ENCODE measurements at places on chromosomes 5 and 9. TPM values are rescaled to one million over a fixed set of nuclear protein-coding genes. Genes with fewer than 3 reads are reported as not detected.

DNA sequence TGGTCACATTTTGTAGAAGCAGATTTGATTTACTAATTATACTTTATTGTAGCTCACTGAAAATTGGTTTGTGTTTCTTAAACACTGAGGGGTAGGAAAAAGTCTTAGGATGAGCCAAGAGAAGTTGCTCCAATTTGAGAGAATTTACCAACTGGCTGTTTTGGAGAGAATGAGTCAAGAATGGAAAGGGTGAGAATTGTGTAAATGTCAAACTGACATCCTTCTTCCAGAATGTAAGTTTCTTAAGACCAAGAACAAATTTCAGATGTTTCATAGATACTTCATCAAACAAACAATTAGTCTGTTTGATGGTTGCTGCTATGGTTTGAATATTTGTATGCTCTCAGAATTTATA, 106.2 kb upstream of the TXNDC8 start:
- DNase-seq = no peak

DNA sequence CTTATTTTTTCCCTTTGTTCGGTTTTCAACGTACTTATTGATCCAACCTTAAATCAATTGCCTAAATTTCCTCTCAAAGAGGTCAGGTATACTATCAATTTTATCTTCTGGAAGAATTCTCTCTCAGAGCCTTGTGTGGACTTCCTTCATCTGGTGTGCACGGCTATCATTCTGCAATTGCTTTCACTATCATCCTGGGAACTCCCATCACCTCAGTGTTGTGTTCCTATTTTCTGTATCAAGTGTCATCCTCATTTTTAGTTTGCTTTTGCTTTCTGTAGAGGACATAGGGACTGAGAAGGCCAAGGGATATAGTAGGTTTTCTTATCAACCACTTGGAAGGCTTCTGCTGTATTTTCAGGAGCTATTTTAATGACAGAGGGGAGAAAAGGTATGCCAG, 11.3 kb downstream of the STOM start:
- DNase-seq = no peak

DNA sequence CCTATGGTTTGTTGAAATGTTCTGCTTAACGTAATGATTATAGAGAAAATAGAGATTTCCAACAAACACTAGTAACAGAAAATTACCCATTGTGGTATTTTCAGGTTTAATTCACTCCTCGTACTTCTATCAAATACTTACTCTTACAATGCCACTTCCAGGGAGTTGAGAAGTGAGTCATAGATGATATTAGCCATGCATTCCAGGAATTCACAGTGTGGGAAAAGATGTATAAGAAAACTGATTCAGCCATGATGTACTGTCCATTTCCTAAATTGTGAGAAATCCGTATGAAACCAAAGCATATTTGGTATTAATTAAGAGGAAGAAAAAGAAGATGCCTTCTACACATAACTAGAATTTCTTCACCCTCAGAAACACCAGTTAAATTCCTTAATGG, 1854.6 kb upstream of the WWC1 start:
- peak; percentile 5 for DNase-seq

Gene GHR
- 13.4 TPM for total RNA-seq

Gene PCDHA3
- total RNA-seq = 0.10 TPM

DNA sequence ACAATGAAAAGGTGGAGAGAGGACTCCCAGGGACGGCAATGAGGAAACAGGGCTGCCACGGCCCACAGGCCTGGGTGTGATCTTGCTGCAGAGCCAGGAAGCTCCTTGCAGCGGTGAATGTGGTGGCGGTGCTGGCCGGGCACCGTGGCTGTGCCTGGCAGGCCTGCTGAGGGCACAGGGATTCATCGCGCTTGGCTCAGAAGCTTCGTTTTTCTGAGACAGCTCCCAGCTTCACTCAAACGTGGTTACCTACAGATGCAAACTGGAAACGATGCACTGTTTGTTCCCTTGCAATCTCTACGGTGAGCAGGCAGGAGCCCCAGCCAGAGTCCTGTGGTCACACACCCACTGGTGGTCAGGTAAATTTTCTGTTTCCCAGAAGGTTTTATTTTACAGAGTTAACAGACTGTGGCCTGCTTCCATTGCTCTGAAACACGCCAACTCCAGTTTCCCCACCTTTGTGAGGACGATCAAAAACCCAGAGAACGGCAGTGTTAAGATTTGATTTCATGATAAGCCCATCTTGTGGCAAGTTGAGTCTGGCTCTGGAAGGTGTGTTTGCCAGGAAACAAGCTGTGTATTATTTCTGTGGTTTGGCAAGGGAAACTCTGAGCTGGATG, 183.9 kb downstream of the AUH start:
- DNase-seq = no peak

GRCh38 chr9:136391737-136392537, 8.0 kb downstream of the SNAPC4 start:
- no peak for DNase-seq

DNA sequence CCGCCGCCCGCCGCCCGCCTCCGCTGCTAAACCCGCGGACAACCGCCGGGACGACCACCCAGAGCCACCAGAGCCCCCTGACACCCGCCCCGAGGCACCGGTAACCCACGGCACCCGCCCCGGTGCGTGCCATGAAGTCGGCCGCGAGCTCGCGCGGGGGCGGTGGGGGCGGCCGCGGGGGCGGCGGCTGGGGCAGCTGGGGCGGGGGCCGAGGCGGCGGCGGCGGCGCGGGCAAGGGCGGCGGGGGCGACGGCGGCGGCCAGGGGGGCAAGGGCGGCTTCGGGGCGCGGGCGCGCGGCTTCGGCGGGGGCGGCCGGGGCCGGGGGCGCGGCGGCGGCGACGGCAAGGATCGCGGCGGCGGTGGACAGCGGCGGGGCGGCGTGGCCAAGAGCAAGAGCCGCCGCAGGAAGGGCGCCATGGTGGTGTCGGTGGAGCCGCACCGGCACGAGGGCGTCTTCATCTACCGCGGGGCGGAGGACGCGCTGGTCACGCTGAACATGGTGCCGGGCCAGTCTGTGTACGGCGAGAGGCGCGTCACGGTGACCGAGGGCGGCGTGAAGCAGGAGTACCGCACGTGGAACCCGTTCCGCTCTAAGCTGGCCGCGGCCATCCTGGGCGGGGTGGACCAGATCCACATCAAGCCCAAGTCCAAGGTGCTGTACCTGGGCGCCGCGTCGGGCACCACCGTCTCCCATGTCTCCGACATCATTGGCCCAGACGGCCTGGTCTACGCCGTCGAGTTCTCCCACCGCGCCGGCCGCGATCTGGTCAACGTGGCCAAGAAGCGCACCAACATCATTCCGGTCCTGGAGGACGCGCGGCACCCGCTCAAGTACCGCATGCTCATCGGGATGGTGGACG, 499 bp downstream of the FBLL1 start:
- DNase-seq = peak; percentile 10

GRCh38 chr9:11128156-11128555, 515.4 kb upstream of the PTPRD start:
- no peak for DNase-seq

- no peak for DNase-seq
Measured at GRCh38 chr5:32586276-32586599, 881 bp downstream of the SUB1 start.

- peak; percentile 50 for DNase-seq
Measured at GRCh38 chr5:34998058-34998789, 49.5 kb downstream of the AGXT2 start.

Gene PTCH1
- 19.7 TPM for total RNA-seq

Gene IL4
- total RNA-seq = not detected

DNA sequence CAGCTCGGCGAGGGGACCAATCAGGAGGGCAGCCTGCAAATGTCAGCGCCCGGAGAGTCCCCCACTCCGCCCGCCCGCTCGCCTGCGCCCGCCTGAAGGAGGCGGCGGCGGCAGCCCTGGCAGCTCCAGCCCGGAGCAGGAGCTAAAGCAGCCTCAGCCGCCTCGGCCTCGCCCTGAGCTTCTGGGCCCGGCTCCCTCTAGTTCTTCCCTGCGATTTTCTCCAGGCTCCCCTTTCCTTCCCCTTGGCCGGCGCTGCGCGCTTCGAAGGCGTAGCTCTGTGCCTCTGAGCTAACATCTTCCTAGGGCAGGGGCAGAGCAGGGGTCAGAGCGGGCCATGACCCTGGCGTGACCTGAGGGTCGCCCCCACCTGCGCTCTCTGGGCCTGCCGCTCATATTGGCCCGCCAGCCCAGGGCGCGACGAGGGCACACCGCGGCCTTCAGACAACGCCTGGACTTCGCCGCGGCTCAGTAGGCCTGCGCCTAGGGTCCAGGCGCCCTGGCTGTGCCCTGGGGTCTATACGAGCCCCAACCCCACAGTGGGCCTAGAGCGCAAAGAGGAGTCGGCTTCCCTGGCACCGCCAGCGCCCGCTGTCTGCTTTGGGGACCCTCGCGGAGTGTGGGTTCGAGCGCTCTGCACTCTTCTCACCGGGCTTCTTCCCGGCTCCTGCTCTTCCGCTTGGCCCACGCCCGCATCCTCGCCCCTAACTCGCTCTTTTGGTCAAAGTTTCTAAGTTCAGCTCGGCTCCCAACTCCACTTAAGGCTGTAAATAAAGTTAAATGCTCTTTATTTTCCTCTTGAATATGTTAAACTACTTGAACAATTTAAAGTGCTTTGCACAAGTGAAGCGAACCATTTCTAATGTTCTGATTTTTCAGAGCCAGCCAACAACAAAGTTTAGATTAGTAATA, 504 bp upstream of the OTP start:
- DNase-seq = peak; percentile 48

Gene FAM219A
- 8.4 TPM for total RNA-seq

Gene WDR38
- not detected for total RNA-seq

DNA sequence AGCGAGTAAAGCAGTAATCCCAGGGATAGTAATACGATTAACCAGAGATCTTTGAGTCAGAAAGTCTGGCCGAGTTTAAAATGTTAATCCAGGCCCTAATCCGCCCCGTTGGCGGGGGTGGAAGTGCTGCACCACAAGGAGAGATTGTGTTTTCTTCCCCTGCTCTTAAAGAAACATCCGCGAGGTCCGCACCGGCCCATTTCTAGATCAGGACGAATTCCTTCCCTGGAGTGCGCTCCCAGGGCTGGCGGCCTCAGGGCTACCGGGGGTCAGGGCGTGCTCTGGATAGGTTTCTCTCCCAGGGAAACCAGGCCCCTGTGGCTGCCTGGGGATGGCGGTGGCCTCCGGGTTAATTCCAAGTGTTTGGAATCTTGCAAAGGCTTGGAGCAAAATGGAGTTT, 9.3 kb upstream of the NEUROG1 start:
- DNase-seq = no peak

GRCh38 chr9:89388084-89388867, 70.0 kb downstream of the SECISBP2 start:
- peak; percentile 13 for DNase-seq

GRCh38 chr5:124671193-124671592, 75.2 kb downstream of the ZNF608 start:
- DNase-seq = no peak

- no peak for DNase-seq
Measured at GRCh38 chr9:12801187-12801586, 26.4 kb downstream of the LURAP1L start.

DNA sequence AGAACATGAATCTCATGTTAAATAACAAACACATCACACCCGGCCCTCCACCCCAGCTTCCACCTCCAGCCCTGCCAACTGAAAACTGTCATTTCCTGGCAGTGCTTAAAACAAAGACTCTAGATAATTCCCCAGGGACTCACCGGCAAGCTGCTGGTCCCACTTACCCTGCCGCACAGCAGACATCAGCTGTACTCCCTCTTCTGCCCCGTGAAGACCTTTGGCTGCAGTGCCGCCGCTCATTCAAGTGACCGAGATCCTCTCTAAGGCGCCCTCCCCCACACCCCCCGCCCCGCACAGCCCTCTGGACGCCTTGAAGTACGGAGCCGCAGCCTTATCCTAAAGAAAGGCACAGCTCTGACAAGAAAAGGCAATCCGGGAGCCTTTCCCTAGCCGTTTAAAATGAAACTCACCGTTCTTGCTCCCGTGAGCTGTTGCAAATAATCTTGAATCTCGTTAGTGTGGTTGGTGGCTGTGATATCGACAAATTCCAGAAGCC, 434 bp downstream of the GLRX start:
- peak; percentile 72 for DNase-seq

Gene ABO
- total RNA-seq = 1.4 TPM

- peak; percentile 36 for DNase-seq
Measured at GRCh38 chr9:115211413-115212124, 93.6 kb upstream of the TNC start.

Gene FAM221B
- not detected for total RNA-seq

DNA sequence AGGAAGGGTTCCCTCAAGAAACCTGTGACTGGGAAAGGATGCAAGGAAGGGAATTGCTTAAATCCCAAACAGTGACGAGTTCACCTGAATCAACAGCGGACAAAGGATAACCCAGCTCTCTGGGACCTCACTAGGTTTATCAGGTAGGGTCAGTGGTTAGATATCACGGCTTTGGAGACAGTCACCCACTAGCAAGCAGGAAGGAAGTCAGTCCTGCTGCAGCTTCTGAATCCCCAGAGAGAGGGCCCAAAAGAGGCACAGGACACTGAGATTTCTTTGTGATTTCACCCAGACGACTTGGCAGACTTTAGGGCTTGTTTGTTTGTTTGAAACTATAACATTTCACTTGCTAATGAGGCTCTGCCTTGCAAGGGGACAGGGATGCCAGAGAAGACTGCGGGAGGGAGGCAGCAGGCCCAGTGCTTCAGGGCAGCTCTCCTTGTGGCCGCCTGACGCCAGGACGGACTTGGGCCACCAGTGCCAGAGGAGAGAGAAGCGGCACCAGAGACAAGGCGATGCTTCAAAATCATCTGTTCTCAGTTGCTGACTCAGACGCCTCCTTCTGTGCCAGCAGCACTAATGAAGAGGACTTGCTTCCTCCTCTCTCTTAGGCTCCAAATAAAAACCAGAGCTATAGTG, 275.6 kb upstream of the SLC30A5 start:
- peak; percentile 5 for DNase-seq

DNA sequence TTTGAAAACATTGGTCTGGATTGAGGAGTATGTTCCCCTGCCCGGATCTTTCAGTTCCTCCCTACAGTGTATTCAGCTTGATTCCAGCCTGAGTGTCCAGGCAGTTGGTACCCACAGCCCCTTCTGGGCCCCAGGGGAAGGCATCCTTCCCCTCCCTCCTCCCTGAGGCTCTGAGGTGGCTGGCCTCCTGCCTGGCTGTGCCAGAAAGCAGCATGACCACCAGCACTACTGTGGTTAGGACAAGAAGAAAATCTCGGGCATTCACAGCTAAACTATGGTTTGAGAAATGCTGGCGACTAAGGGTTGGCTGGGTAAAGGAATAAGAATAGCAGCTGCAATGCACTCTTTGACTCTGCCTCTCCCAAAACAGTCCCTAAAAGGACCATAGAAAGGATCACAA, 84.6 kb upstream of the LIFR start:
- no peak for DNase-seq

Gene CDH9
- total RNA-seq = not detected

DNA sequence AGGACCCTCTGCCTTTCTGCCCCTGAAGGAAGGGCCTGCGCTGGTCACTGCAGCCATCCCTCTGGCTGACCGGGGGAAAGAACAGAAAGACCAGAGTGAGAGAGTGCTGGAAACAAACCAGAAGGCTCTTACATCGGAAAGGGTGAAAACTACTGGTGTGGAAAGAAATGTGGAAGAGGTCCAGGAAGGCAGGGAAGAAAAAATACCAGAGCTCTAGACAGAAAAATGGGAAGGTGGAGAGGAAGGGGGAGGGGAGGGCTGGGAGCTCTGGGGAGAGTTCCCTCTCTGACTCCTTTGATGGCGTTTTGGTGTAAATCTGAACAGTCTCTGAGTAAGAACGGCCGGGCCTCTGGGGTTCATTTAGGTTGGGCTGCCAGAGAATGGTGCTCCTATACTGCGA, 47.7 kb downstream of the COL23A1 start:
- peak; percentile 75 for DNase-seq

All from tongue (tissue), 3 donors.